Stimulated activated CD4-positive, alpha-beta T cell treated with anti-CD3 and anti-CD28 coated beads, Interleukin-12 subunit alpha, Interleukin-12 subunit beta, amount 100 ng/mL, for 24 hours (primary cell): ENCODE measurements at places on chromosomes 7 and 10.

DNA sequence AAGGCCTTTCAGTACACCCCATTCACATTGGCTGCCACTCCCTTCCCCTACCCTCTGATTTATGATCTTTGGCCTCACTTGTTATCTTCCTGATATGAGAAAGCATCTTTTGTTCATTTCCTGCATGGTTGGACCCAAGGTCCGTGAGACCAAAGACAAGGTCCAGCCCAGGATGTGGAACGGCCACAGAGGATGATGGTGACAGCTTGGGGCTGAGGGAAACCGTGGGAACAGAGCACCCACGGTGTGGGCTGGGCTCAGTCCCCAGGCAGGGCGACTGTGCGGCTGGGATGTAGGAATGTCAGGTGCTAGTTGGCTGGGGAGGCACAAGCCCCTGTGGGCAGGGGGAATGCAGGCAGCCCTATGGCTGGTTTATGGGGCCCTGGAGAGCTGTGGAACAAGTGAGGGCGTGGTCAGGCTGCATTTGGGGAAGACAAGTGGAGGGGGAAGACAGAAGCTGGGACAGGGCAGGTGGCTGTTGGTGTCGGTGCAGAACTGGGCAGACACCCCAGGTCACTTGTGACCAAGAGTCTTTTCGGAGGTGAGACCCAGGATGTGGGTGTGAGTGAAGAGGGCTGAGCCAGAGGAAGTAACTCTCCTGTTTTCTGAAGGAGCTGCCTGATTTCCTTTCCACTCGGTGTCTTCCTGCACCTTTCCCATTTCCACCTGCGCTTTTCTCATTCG is 51.7 kb upstream of the IGFBP3 start:
- no peak for DNase-seq

DNA sequence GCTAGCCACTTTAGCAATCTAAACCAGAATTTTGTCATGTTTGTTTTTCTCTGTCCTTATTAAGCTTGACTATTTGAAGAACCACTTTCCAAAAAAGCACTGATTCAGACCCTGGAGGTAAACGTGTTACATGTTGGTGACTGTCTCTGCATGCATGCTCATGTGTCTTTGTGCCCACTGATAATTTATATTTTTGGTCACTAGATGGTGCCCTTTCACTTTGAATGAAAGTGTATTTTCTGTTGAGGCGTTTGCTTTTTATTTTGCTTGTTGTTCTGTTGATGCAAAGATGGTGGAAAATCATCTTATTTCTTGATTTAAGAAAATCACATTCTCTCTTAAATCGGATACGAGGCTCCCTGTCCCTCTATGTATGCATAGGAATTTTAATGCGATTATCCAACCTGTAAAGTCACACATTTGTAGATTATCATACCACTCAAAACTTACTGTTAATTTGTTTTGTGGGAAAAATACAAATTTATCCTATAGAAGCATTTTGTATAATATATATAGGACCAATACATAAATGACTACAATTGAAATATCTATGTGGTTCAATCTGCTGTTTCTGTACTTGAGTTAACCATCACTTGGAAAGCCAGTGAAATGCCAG is 269.3 kb downstream of the BICC1 start:
- DNase-seq: no peak

DNA sequence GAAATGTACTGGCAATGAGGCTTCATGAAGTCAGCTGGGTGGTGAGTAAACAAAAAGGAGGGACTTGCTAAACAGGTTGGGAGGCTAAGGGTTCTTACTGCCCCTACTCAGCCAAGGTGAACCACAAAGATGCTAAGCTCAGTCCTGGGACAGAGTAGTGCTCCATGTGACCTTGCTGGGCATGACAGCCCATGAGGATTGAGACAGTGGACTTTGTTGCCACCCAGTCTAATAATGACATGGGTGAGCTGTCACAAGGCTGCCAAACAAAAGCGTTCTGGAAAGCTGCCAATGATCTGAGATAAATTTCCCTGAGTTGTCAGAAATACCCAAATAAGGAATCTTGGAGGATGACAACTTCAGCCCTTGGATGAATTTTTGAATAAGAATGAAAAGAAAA is 75.2 kb downstream of the CLEC2L start:
- no peak for DNase-seq

DNA sequence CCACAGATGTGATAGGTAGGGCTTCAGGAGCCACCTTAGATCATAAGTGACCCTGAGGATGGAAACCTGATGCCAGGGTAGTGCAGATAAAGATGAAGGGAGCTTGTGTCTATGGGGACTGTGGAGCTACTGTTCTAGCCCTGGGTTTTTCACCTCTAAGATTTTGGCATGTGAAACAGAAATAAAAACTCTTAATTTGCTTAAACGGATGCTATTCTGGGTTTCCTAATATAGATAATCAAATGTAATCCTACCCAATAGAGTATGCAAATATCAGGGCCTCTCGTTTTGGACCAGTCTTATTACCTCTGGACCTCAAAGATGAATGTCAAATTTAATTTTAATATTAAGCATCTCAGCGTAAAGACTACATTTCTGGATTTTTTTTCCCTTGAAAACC is 49.3 kb downstream of the ABCB4 start:
- no peak for DNase-seq

DNA sequence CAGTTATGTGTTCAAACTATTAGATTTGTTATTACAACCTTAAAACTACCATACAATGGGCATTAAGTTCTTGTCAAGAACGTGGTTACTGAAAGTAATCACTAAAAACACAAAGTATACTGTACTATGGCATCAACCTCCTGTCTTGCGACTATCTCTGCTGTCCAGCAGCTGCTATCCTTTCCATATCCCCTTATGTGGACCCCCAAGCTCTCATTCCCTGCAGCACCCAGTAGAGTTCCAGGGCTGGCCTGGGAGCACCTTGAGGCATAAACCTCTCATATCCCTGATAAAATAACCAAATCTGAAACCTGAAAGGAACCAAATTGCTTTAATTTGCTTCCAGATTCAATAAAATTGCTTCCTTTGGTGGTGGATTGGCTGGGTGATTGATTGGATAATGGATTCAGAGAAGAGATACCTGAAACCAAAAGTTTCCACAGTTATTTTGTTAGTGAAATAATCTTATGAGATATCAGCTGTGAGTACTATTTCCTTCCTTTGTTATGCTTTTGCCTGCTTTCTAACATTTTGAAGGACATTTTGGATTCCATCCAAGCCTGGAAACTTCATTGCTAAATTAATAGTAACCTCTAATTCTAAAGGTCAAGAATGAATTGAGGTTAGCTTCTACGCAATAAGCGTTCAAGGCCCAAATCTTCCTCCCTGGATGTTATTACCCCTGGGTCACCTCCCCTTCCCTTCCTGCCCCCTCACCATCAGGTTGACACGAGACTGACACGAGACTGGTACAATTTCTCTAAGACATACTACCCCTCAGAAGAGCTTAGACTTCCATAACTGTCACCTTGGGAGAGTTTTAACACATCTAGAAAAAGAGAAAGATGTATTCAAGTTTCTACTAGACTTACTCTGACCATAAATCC is 48.8 kb downstream of the RELN start:
- DNase-seq: no peak

DNA sequence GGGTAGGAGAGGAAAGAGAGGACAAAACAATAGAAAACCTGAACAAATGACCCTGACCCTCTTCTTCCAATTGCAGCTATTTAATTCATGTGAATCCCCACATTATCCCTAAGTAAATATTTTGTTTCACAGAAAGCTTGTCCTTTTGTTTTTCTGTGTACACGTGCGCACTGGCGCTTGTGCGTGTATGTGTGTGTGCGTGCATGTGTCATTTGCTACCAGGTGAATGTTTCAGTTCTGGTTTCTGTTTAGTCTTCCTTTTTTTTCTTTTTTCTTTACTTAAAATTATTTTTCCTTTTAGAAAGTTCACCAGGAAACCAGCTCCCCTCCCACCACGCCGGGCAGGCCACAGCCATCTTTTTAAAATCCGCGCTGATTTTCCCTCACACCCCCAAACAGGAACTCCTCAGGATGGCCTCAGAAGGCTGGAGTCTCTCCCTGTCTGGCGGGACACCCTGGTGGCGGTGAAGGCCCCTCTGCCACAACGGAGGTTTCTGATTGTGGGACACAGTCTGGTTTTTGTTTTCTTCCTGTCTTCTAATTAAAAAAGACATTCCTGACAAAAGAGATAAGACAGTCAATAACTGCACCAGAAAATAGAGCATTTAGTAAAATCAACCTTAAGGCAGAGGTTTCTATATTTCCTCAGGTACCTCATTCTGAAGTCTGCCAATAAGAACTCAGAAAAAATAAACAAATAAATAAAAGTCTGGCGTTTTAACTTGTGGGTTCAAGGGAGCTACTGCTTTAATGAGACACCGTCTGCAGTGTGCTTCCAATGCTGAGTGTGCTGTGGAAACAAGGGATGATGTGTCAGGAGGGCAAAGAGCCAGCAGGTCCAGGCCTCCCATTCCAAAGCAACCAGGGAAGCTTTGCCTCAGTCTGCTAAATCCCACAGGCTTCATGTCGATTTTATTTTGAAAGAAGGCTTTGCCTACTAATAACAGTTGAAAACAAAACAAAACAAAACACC is 17.4 kb downstream of the IRF5 start:
- no peak for DNase-seq

DNA sequence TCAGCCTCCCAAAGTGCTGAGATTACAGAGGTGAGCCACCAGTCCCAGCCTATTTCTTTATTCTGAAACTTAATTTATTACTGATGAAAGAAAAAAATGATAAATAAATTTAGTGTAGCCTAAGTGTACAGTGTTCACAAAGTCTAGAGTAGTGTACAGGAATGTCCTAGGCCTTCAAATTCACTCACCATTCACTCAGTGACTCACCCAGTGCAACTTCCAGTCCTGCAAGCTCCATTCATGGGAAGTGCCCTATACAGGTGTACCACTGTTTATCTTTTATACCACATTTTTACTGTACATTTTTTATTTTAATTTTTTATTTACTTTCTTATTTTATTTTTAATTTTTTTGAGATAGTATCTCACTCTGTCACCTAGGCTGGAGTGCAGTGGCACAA is 12.2 kb downstream of the MRLN start:
- no peak for DNase-seq

DNA sequence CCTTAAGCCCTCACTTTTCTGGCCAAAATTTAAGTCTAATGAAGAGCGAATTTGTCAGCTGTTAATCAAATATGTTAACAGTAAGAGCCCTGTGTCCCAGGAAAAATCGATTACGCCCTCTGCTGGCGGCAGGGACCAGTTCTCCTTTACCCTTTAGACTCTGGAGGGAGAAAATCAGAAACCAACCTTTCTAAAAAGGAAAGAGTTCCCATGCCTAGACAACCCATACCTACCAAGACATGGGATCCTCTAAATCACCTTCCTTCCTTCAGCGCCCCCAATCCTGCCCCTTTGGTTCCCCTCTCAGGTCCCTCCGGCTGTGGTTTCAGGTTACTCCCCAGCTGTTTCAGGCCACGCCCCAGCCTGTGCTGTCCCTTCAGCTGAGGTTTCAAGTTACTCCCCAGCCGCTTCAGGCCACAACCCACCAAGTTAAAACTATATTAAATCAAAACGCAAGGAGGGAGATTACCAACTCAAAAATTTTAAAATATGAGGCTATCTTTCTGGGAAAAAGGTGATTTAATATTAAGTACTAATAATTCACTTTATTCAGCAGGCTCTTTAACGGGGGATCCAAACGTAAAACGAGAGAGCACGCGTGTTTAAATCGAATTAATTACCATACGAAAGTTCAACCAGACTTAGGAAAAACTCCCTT is 1.4 kb upstream of the AKR1B15 start:
- DNase-seq: peak; percentile 28

DNA sequence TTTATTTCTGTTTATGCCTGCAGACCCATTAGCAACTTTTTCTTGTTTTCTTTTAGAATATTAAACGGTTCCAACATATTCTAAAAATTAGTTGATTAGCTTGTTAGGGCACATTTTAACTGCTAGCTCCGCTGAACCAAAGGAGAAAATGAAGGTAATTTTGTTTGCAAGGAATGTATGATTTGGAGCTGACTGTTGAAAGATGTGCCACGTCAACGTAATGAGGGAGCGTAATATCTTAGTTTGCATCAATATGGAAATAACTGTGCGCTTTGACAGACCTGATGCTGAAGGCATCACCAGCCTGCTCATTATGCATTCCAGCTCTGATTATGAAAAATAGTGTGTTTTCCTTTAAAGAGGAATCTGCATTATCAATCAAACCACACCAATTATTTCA is 102.0 kb upstream of the CTBP2 start:
- no peak for DNase-seq

DNA sequence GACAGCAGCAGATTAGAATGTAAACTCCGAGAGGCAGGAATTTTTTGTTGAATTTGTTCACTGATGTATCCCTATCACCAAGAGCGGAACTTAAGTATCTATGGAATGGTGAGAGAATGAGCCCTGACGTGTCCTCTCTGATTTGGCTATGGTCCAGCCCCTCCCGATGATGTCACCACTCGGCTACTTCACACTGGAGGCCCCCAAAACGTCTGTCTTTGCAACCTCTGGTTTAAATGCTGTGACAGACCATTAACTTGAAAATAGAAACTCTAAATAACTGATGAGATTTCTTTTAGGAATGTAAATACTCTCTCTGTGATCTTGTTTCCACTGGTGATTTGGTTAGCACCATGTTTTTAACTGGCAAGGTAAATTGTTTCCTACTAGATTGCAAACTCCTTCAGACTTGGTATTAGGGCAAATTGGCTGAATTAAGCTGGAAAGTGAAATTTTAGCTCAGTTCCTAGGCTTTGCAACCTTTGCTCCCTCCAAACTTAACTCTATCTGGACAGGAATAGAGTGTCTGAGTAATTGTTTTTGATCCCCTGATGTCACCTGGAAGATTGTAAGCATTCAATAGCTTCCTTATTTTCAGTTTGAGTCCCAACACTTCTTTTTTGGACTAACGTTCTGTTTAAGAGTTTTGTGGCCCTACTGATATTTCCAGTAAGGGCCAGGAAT is 19.1 kb downstream of the SLC16A12 start:
- no peak for DNase-seq

DNA sequence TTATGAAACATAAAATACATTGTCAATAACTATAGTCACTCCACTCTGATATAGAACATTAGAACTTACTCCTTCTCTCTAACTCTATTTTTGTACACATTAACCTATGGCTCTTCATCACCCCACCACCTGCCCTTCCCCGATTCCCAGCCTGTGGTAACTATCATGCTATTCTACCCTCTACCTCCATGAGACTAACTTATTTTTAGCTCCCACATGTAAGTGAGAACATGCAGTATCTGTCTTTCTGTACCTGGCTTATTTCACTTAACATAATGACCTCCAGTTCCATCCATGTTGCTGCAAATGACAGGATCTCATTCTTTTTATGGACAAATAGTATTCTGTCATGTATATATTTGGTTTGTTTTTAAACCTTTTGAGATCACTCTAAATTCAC is 8.8 kb upstream of the NOD1 start:
- DNase-seq: no peak

DNA sequence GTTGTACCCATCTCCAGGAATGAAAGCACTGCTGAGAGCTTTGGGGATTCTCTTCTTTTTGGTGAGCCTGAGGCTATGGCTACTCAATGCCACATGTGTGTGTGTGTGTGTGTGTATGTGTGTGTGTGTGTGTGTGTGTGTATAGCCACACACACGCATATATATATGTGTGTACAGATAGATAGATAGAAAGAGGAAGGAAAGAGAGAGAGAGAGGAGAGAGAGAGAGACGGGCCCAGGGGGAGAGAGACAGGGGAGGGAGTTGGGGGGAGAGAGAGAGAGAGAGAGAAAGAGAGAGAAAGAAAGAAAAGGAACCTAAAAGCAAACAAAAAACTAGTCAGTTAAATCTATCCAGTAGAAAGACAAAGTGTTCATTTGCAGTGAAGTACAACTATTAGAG is 8.3 kb downstream of the SLC13A4 start:
- DNase-seq: no peak

GRCh38 chr10:47127188-47127785 is 172.7 kb upstream of the GDF10 start:
- DNase-seq: no peak
